Stimulated activated CD4-positive, alpha-beta T cell treated with anti-CD3 and anti-CD28 coated beads, Interleukin-2, amount 100 ng/mL, for 4 hours (primary cell): ENCODE measurements at places on chromosomes 1 and 21.
A peak's percentile ranks its signal among the peaks of the same experiment; 100 is the strongest.

DNA sequence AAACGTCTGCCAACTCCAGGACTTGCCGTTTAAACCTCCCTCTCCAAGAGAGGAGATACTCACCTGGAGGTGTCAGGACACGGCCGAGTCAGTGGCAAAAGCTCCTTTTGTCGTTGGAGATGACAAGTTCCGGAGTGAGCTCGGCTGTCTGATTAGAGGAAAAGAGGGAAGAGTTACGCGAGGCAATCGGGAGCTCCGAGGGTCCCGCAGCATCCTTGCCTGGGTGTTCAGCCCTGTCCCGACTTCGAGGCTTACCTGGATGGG lies 497 bp downstream of the ID3 start:
- DNase-seq: no peak

DNA sequence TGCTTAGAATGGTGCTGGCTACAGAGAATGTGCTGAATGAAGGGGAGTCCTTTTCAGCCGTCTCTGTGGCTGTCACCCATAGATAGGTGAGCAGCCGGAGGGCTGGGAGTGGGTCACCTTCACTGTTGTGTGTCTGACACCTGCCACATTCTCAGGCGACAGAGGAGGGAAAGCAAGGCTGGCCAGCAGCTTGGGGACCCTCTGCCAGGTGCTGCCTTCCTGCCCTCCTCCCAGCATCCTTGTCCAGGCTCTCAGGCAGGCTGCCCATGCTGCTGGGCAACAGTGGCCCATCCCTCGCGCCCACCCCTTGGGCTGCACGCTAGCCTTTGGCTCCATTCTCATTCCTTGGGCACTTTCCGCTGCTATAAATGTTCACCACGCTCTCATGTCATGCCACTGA lies 22.1 kb downstream of the CYB5RL start:
- no peak for DNase-seq

DNA sequence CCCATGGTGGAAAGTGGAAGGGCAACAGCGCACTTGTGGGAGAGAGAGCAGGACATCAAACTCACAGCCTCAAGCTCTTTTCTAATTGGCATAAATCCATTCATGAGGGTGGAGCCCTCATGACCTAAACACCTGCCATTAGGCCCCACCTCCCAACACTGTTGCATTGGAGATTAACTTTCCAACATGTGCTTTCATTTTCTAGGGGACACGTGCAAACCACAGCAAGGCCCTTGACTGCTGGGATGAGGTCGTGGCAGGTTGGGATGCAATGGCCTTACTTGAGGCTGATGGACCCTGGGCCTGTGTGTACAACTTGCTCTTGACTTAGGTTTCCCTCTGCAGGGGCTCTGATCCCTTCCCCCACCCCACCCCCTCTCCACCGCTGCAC lies 35.9 kb upstream of the NEK2 start:
- no peak for DNase-seq

GRCh38 chr1:236142253-236143103 lies at the start of gene GPR137B:
Gene GPR137B, plus strand, starts transcription at chr1:236142539. Its CDS starts 84 bp downstream, at chr1:236142623.
- DNase-seq: peak; percentile 59

DNA sequence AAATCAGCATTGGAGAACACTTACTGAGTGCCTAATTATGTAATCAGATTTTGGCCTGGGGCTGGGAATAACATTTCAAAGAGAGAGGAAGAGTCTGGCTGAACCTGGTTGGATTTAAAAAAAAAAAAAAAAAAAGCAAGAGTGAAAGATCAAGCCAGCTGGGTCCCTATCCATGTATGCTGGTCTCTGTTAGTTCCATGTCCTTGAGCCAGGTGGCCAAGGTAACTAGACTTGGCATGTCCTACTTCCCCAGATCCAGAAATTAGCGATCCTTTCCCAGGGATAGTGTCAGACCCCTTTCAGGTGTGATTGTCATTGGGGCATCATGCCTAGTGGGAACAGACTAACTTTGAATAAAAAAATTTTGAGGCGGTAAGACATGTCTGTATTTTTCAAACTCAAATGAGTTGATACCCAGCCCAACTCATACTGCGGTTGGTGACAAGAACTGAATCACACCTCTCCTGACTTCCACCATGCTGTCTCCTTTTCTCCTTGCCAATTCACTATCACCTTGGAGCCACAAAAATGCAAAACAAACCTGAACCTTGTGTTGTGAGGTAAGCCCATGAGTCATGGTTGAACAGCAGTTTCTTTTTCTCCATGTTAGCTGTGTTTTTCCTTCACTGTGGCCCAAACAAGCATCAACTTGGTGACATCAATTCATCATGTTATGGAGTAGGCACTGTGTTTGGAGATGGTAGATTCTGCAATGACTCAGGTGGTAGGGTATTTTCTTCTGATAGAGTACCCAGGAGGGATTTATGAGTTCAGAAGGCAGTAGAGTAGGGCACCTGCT lies 24.5 kb upstream of the PPP2R5A start:
- DNase-seq: no peak

DNA sequence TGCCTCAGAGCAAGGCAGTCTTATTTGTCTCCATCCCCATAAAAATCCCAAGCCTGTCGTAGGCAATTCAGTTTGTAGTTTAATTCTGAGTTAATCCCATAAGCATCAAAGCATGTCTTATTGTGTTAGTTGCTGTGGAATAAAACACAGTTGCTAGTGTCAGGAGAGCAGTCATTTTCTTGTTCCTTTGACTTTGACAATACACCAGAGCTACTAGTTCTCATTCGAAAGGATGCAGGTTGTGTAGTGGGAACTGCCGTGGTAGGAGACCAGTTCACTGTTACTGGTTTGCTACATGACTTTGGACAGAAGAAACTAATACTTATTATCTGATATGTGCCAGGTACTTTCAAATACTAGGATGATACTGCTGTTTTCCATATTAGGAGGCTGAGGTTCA lies 23.5 kb downstream of the LRIG2 start:
- no peak for DNase-seq

DNA sequence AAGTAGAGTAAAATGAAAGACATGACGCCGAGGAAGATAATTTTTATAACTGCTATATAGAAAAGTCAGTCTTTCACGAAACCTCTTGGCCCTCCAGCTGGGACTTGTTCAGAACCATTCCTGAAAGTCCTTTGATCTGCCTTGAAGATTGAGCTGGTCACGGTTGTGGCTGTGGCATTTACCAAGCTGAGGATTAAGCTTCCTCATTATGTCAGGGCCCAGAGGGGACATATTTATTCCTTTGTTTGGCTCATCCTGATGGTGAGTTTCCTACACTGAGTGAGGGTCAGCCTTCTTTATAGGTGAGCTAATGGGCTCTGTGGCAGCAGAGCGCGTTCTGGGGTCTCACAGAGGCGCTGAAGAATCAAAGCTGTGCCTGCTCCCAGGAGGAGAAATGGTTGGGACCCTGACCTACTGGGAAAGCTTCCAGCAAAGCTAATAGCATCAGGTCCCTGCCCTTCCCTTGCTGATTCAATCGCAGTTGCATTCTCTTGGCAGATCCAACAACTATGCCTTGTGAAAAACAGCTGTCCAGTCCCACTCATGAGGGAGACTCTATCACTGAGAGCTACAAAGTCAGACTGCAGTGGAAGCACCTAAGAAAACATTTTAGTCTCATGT lies 43.2 kb upstream of the PBX1 start:
- no peak for DNase-seq

DNA sequence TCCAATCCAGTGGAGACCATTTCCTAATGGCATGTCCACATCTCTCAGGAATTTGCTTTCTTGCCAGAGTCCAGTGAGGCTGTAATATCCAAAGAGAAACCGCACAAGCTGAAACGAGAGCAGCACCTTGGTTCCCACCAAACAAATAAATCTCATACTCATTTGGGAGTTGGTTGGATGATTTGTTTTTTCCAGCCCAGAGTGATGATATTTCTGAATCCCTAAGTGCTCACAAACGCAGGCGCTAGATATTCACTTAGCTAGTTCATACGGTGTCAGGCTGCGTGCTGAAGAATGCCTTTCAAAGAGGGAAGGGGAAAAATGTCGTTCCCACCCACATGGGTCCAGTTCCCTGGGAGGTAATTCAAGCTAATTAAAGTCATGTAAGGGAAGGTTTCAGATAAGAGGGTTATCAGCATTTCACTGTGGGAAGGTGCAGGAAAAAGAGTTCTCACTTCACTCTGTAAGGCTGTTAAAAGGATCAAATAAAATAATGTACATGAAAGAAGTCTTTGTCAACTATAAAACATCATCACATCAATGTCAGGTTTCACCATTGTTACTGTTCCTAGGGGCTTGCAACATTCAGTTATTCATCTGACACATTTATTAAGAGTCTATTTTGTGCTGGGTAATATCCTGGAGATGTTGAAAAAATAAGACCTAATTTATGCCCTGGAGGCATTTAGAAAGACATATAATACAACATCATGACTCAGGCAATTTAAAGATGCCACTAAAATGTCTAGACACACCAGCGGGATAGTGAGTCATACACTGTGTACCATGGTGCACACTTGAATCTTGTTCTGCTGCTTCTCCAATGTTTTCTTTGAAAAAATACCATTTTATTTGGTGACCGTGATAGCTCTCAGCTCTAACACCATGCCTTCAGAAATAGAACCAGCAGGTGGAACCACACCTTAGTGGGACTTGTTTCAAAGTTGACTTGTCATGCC lies 19.3 kb downstream of the DPT start:
- DNase-seq: no peak

DNA sequence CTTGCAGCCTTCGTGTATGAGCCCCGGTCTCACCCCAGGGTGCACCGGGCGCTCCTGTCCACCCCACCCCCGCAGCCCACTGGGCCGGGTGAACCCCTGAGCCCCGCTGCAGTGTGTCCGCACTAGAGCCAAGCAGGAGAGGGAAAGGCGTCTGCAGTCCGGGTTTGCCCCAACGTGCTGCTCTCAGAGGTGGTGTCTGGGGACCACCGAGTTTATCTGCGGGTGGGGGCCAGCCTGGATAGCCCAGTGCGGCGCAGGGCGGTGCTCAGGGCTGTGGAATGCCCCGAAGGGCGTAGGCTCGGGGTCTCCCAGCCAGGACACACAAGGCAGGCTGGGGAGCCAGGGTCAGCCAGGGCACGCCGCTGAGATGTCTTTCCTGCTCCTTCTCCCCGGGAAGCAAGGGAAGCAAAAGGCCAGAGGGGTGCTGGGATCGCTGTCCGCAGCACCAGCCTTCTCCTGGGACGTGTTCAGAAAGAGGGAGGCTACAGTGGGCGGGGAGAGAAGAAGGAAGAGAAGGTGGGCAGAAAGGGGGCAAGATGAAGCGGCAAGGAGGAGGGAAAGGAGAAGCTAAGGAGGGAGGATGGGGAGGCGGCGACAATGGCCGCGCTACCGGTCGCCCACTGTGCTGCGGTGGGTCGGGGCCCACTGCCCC lies 56.6 kb downstream of the MAB21L3 start:
- no peak for DNase-seq

DNA sequence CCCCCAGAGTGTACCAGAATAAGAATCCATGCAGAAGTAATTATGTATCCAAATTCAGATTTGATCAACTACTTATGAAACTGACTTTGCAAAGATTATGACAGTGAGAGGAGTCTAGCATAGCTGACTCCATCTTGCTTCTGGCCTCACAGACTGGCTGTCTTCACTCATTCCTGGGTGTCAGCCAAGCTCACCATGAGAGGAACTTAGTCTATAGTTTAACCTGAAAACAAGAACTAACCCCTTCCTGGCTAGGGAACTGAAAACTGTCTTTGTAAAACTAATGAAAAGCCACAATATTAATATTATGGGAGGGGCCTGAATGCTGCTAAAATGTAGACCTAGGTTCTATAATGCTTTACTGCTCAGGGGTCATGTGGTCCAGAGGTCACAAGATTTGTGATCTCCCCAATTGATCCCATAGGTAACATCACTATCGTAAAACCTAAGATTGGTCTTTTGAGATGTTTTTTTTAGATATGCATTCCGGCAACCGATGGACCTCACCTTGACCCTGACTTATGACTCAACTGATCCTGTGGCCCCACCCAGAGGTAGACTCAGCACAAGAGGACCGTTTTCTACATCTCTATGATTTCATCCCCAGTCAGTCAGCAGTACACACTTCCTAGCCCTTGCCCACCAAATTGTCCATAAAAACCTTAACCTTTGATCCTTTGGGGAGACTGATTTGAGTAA lies 55.2 kb downstream of the ATP1B1 start:
- no peak for DNase-seq

- DNase-seq: no peak
Measured at GRCh38 chr1:108016451-108016920, 51.5 kb upstream of the VAV3 start.

- no peak for DNase-seq
Measured at GRCh38 chr1:152960452-152961044, 9.9 kb upstream of the SPRR4 start.

GRCh38 chr1:150094734-150095265 lies 27.2 kb downstream of the VPS45 start:
- DNase-seq: no peak

- no peak for DNase-seq
Measured at GRCh38 chr1:111895469-111895868, 94.0 kb downstream of the KCND3 start.

GRCh38 chr1:205528887-205529825 lies 24.7 kb downstream of the CDK18 start:
- DNase-seq: peak; percentile 67

DNA sequence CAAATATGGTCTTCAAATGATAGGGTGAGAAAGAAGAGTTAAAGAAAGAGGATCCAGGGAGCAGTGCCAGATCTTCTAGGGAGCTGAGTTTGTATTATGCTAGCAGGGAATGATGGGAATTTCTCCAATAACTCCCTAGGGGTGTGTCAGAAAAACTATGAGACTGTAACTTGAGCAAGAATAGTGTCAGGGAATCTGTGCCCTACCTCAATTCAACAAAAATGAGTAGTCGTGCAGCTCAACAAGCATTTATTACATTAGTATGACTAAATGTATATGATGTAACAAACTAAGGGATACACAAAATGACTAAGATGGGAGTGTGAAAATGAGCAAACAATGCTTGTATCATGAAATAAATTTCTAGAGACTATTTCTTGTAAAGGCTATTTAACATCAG lies 24.2 kb downstream of the SPAG17 start:
- no peak for DNase-seq
